ENCODE measurements at places on chromosomes 6 and 20.

DNA sequence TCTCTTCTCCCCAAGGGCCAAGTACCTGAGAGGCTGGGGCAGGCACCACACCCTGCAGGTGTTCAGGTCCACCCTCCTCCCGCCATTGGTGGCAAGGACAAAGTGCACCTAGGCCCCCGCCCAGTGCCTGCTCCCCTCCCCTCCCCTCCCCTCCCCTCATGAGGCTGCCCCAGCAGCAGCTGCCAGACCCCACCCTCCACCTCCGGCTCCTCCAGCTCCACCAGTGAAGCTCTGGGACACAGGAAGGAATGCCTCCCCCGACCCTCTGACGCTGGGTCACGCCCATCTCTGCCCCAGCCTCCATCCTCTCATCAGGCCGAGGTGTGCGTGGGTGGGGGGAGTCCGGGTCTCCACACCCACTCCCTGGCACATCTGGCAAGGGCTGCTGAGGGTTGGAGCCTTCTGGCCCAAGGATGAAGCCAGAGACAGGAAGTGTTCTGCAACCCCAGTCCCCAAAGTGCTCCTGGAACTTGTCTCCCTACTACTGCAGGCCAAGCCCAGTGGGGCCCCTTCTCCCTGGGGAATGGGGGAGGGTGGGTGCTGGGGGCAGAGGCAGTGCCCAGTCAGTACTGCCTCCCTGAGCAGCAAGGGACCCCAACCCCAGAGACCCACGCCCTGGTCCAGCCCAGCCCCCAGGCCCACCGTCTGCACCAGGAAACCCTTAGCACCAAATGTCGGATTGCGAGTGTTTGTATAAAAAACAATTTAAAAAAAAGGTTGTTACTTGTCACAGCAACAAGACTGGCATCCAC is 1.6 kb upstream of the UCKL1 start:
- DNase-seq: no peak

GRCh38 chr6:111973927-111974639 is 79.8 kb upstream of the CCN6 start:
- DNase-seq: no peak

DNA sequence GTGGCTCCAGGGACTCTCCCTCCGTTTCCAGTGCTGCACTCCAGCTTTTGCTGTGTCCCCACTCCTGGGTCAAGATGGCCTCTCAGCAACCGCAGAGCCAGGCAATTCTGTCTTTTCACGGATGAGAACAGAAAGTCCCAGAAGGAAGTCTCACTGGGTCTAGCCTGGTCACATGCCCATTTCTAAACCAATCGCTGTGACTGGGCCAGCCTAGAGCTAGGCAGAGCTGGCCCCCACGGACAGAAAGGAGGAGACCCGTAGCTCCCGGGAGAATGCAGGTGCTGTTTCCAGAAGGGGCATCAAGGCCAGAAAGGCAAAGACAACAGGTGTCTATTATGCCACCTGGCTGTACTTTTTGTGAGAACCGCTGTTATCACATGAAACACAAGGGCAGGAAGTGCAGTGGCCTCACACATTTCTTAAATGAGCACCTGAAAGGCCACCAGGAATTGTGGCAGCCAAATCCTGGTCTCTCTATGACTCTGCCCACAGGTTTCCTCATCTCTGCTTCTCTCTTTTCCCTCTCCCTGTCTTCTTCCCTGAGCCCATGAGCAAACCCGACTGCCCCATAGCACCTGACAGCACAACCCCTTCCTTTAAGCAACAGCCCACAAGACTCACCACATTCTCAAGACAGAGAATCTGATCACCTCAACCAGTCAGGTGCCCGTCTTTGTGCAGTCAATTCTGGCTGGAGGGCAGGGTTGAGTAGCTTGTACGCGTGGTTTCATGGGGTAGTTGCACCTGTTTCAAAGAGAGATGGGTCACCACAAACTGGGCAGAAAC is 37.1 kb upstream of the B4GALT5 start:
- no peak for DNase-seq

GRCh38 chr6:85498596-85499258 is 48.8 kb downstream of the NT5E start:
- DNase-seq: no peak

GRCh38 chr20:4471221-4471620 is 250.5 kb upstream of the PRND start:
- DNase-seq: no peak

Data from D341Med (cell line).